ENCODE measurements at places on chromosomes 5 and 9. TPM values are rescaled to one million over a fixed set of nuclear protein-coding genes. Genes with fewer than 3 reads are reported as not detected.

Gene GOLPH3
- 20.3 TPM for polyA plus RNA-seq

GRCh38 chr5:175383350-175383749 is 60.6 kb downstream of the DRD1 start:
- no peak overlapping the region for H3K4me3 ChIP-seq
- no peak overlapping the region for H3K27ac ChIP-seq
- no peak for DNase-seq

GRCh38 chr9:38681747-38682227 is 38.1 kb downstream of the FAM240B start:
- no peaks in the 10 kb centered on the region for H3K27me3 ChIP-seq
- peaks cover 10% of the 10 kb centered on the region for H3K4me1 ChIP-seq
- H3K27ac ChIP-seq = no peak overlapping the region
- no peaks in the 10 kb centered on the region for H3K36me3 ChIP-seq

Gene CD274
- polyA plus RNA-seq = 50.1 TPM

GRCh38 chr5:43663916-43664315 is 60.9 kb downstream of the NNT start:
- no peak overlapping the region for H3K4me3 ChIP-seq
- H3K4me1 ChIP-seq = no peaks in the 10 kb centered on the region
- H3K27me3 ChIP-seq = no peaks in the 10 kb centered on the region
- no peak for DNase-seq

DNA sequence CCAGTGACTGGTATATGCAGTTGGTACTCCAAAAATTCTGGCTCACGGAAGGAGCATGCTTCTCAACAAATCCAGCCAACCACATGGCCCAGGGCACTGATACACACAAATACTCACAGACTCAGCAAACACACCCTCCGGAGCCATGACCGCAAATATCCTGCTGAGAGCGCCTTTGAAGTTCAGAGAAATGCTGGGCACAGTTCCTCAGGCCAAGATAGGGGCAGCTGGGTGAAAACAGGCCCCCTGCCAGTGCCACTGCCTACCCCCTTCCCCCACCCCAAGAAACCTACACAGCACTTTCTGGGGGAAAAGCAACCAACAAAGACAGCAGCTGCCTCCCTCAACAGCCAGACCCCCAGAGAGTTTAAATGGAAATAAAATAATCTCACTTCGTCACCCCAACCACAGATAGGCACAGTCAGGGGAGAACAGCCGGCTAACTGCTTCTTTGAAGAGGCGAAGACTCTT is 120.0 kb downstream of the C5orf15 start:
- no peak overlapping the region for H3K4me3 ChIP-seq
- H3K4me1 ChIP-seq = no peaks in the 10 kb centered on the region
- no peaks in the 10 kb centered on the region for H3K27me3 ChIP-seq
- no peaks in the 10 kb centered on the region for H3K36me3 ChIP-seq

Gene ZDHHC11B
- 3.0 TPM for polyA plus RNA-seq

GRCh38 chr5:148949841-148950470 is 112.9 kb downstream of the SH3TC2 start:
- H3K36me3 ChIP-seq = no peaks in the 10 kb centered on the region
- peak; percentile 62 for DNase-seq
- no peak overlapping the region for H3K4me3 ChIP-seq
- no peaks in the 10 kb centered on the region for H3K27me3 ChIP-seq

Gene TAF11L10
- polyA plus RNA-seq = not detected

- peaks cover 53% of the 10 kb centered on the region for H3K4me1 ChIP-seq
- DNase-seq = peak; percentile 91
- peak overlapping the region; percentile 42 for H3K27ac ChIP-seq
- H3K27me3 ChIP-seq = no peaks in the 10 kb centered on the region
- no peaks in the 10 kb centered on the region for H3K36me3 ChIP-seq
Observed at GRCh38 chr5:175689147-175689991, 31.5 kb downstream of the HRH2 start.

Data from heart left ventricle (tissue), 16 donors.